Hematopoietic multipotent progenitor cell treated with erythropoietin and hydrocortisone succinate and interleukin-3 and kit ligand, for 4 days (in vitro differentiated cells): ENCODE measurements at places on chromosomes 2 and 18.

- no peak for DNase-seq
Measured at GRCh38 chr2:154240921-154241379, 369.2 kb downstream of the GALNT13 start.

GRCh38 chr2:169108099-169108884, 38.9 kb downstream of the DHRS9 start:
- peak; percentile 46 for DNase-seq

DNA sequence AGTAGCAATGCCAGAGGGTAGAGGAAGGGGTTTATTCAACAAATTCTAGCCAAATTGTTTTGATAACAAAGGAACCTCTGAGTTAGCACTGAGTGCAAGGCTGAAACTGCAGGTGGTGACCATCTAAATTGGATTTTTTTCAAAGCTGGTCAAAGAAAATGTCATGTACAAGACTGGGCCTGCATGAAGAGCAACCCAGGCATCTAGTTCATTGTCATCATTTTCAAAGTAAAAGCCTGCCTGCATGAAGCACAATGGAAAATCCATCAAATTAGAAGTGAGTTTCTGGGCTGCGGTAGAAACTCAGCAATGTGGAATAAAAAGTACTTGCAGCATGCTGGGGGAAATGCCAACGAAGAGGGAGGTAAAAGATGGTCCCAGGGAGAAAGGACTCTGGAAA, 80.8 kb upstream of the PPP1CB start:
- no peak for DNase-seq

DNA sequence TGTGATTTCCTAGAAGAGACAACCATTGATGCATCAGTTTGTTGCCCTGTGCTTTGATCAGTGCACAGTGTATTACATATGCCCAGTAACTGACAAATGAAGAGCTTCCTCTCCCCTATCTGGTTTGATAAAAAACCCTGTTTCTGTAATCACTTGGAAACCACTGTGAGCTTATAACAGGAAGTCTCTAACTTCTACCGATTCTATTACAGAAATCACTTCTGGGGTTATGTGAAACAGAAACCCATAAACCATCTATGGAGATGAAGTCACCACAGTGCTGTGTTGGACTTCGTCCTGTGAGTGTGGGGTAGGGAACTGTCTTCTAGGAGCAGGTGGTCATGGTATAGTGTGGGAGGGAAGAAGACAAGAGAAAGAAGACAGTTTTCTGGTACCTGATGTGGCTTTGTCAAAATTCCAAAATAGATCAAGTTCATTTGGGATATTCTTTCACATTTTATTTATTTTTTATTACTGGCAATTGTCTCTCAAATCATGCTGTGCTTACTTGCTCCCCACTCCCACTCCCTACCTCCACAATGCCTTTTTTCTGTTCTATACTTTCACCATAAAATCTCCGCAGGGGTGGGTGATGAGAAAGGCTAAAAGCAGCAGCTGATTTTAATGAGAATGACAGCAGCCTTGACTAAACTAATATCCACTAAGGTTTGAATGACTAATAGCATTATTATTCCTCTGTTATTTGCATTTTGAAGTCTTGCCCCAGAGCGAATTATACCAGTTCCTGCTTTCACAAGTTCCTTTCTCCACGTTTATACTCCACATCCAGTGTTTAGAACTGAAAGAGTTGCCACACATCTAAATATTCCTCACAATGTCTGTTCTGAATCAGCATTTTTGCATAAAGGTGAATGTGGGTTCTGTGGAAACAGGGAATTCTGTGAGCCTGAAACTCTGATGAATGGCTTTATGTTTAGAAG, 41.7 kb upstream of the RND3 start:
- DNase-seq = no peak

- DNase-seq = no peak
Measured at GRCh38 chr2:239626961-239627592, 226.3 kb upstream of the HDAC4 start.

- DNase-seq = no peak
Measured at GRCh38 chr2:70420143-70420542, 118.3 kb upstream of the FAM136A start.

DNA sequence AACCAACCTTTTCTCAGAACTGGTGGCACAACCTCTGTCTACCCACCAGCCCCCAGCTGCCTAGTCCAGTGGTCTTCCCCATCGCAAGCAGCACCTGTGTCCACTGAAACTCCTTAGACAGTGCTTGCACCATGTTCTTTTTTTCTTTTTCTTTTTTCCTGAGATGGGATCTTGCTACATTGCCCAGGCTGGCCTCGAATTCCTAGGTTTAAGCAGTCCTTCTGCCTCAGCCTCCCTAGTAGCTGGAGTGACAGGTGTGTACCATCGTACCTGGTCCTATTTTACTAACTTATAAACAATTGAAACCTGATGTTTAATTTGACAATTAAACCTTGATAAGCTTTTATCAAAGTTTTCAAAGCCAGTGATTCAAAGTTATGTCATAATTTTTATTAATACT, 30.8 kb downstream of the SANBR start:
- DNase-seq = no peak

DNA sequence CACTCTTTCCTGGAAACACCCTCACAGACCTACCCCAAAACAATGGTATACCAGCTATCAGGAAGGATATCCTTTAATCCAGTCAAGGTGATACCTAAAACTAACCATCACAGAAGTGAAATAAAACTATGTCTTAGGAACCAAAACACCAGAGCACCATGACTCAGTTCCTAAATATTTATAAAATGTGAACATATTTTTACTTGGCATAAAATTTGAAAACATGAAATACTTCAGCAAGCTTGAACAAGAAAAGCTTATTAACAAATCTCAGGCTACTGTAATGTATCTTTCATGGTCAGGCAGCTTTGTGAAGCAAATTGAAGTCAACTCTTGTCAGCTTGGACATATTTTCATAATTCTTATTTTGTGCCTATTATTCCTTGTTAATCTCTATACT, 440.8 kb upstream of the CDH20 start:
- DNase-seq = no peak

GRCh38 chr2:56100791-56101312, 82.9 kb upstream of the CCDC85A start:
- DNase-seq = no peak

DNA sequence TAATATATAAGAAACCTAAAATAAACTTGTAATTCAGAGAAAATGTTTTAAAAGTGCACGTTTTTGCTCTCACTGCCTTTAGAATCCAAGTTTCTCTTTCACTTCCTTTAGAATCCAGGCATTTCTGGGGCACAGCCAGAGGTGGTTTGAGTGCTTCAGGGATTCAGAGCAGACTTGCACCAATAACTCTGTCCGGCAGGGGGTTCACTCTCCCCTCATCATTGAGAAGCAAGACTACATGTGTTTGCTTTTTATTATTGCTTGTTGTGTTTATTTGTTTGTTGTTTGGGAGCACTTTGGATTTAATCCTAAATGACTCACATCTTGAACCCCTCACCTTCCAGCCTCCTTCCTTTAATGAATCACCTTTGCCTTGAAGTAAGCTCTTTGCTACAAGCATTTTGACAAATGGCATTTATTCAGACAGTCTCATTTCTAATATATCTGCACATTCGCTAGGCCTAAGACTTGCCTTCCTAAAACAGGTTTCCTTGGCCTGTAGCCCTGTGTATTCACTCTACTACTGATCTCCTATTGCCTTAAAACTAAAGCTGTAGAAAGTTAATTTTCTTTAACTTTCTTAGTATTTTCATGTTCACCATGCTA, 233.5 kb upstream of the ATP5MC3 start:
- DNase-seq = peak; percentile 49

DNA sequence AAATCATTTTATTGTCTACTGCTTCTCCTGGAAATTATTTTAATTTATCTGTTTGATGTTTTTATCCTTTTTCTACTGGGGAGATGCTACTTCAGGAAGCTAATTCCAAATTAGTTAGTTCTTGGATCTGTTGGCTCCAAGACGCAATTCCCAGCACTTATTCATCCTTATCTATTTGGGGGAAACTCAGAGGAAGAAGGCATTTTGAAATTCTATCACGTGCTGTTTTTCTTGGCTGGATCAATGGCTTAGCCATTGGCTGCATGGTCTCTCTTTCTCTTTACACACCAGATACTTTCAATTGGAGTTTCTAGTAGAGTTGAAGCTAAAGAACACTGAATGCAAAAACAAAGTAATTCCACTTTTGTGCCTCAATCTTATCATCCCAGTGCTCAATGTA, 98.3 kb downstream of the RAPGEF4 start:
- DNase-seq = no peak

DNA sequence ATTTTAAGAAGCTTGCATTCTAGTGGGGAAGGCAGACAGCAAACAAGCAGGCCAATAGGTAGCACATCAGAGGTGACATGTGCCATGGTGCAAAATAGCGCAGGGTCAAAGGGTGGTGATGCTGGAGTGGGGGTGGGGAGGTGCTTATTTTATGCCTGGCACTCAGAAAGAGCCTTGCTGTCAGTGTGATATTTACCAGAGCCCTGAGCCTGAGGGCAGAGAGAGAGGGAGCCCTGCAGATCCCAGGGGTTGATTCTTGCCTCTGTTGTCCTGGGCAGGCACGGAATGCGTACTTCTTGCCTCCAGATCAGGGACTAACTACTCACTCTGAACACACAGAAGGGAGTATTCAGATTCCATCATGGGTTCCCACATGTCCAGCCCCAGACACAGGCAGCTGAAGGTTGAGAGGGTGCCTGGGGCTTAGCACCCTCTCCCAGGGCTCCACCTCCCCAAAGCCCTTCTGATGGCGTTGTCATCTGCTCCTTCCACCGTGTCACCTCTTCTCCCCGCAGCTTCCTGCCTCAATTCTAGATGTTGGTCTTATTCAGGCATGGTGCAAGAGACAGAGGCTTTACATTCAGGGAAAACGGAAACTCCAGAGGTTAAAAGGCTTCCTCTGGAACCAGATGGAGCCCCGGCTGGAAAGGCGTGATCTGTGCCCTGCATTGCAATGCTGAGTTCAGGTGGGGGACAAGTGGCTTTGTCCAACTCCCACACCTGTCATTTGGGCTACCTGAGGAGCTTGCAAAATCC, 252.3 kb downstream of the HAUS1 start:
- no peak for DNase-seq

- peak; percentile 44 for DNase-seq
Measured at GRCh38 chr2:31032475-31032874, 105.8 kb downstream of the GALNT14 start.

DNA sequence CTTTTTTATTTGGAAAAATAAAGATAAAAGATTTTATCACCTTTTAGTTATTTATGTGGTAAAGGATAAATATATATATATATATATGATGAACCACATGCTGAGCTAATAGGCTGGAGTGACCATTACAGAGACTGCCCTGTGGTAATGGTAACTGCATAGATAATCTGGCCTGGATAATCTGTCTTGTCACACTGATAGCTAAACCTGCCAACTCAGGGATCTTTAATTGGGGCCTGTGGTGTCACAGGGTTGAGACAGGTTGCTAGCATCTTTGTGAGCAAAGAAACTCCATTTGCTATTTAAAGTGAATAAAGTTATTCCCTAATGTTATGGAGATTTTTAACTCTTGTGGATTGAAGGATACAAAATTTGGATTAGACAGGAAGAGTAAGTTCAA, 203.0 kb downstream of the PHLPP1 start:
- no peak for DNase-seq

DNA sequence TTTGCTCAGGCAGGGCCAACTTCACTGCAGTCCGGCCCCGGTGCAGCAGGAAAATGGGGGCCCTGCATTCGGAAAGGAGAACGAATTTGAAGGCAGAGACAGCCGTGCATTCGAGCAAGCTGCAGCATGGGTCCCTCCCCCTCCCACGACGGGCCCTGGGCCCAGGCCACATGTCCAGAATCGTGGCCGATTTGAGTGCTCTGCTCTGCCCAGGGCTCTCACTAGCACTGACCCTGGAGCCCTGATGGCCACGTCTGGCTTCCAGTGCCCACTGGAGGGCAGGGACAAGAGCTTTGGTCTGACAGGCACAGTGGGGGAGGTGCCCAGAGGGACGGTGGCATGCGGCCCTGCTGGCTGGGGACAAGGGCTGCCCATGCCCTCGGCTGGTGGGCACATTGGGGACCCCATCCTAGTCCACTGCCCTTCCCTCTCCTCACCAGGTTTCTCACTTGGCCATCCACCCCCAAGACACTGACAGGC, 14.4 kb upstream of the KLHL30 start:
- no peak for DNase-seq

GRCh38 chr2:147482916-147483669, 361.7 kb upstream of the ACVR2A start:
- DNase-seq = no peak

- no peak for DNase-seq
Measured at GRCh38 chr18:73777356-73778031, 370.1 kb downstream of the FBXO15 start.

DNA sequence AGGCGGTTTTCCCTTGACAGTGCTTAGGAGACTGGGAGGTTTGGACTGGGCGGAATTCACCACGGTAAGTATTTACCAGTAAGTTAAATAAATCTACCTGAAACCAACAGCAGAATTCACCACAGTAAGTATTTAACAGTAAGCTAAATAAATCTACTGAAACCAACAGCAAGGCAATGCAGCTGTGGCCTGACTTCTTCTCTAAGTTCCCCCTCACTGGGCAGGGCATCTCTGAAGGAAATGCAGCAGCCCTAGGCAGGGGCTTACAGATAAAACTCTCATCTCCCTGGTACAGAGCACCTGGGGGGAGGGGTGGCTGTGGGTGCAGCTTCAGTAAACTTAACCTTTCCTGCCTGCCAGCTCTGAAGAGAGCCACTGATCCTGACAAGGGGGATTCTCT, 432.5 kb upstream of the LRRTM1 start:
- DNase-seq = no peak

DNA sequence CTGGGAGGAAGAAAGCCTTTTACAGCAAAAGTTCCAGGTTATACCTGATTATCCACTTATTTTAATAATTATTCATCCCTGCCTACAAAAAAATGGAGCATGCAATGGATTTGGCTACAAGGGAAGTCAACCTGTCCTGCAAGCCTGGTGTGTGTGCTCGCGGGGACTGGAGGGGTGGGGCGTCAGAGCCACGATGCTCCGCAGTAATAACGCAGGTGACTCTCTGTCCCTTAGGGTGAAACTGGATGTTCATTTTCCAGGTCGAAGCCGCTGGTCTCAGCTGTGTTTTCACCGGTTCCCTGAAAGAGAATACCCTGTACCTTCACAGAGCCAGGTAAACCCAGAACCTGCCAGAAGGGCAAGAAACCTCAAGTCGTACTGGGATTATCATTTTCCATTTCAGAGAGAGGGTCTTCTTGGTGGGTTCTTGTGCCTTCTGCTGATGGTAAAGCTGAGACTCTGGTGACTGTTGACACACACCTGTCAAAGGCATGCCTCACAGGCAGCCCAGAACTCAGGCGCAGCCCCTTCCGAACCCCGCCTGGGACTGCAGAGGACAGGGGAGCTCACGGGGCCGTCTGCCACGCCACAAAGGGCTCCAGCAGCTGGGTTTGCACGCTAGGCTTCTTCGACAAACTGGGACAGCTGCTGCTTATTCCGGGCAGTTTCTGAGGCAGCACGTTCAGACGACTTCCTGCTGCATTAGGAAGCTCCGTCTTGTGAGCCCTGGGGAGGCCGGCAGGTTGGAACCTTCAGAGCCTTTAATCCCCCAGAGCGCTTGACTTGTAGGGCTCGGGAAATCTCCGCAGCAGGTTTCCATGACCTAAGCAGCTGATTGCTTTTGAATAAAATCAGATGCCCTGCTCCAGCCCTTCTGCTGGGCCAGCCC, 58.6 kb downstream of the KCNG2 start:
- DNase-seq = peak; percentile 66
